Esophagus squamous epithelium (tissue), 5 donors: ENCODE measurements at places on chromosomes 16 and 17.

- DNase-seq = no peak
These were observed 16.0 kb downstream of the DCUN1D3 start for GRCh38 chr16:20884240-20884556.

GRCh38 chr16:58329135-58329534, 34.3 kb upstream of the PRSS54 start:
- DNase-seq = no peak

- no peak for DNase-seq
These were observed 28.6 kb downstream of the DCAKD start for GRCh38 chr17:45022655-45023339.

- DNase-seq = no peak
These were observed 466.3 kb downstream of the SOX9 start for GRCh38 chr17:72587156-72587555.

GRCh38 chr16:72132726-72133125, 39.1 kb downstream of the DHX38 start:
- DNase-seq = no peak

- no peak for DNase-seq
These were observed 338.7 kb downstream of the C16orf95 start for GRCh38 chr16:86978445-86979030.

- no peak for DNase-seq
These were observed 7.4 kb upstream of the FASN start for GRCh38 chr17:82105417-82105881.

DNA sequence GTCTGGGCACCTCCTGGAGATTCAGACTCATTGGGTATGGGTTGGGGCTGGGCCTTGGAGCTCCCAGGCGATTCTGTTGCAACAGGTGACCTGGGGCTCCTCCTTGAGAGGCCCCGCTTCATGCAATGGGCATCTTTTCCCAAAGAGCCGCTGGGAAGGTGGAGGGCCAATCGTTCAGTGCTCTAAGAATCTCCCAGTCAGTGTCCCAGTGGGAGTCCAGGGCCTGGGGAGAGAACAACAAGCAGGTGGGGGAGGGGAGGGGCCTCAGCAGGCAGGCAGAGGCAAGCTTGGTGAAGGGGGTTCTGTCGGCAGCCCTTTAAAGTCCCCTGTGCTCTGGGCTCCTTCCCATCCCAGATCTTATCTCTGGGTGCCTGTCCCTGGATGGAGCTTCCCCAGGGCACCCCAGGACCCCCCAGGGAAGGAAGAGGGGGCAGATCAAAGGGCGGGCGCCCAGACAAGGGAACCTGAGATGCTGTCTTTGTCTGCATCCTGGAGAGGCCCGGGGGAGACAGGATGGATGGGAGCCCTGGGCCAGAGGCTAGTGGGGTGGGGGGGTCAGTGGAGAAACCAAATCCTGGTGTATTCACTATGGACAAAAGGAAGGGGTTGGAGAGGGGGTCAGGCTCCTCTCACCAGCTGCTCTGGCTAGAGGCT, 30.5 kb upstream of the NXPH3 start:
- DNase-seq = no peak

DNA sequence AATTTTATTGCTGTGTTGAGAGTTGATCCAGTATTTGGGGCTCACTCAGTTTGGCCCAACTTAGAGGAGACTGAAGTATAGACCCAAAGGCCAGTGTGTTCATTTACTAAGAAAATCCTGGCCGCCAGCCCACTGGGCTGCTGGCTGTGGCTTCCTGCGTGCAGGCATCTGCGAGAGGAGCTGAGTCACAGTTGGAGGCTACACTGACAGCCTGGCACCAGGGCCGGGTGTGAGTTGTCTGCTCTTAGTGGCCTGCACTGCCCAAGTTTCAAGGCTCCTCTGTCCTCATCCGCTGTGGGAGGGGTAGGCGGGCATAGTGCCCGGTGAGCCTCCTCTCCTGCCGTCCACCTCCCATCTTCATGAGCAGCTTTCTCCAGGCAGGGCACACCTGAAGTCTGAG, 54.2 kb downstream of the PLD6 start:
- no peak for DNase-seq
